ENCODE measurements at places on chromosomes 3 and 15. TPM values are rescaled to one million over a fixed set of nuclear protein-coding genes. Genes with fewer than 3 reads are reported as not detected.

- no peak overlapping the region for H3K27ac ChIP-seq
- no peak for DNase-seq
- no peaks in the 10 kb centered on the region for H3K4me1 ChIP-seq
- H3K36me3 ChIP-seq = no peaks in the 10 kb centered on the region
- H3K4me3 ChIP-seq = no peak overlapping the region
Measured at GRCh38 chr15:58292751-58293175, 139.0 kb upstream of the LIPC start.

The POLQ gene
- 0.68 TPM for total RNA-seq

The AMIGO3 gene
- 3.0 TPM for total RNA-seq

- no peaks in the 10 kb centered on the region for H3K36me3 ChIP-seq
- DNase-seq = no peak
- H3K27me3 ChIP-seq = no peaks in the 10 kb centered on the region
Measured at GRCh38 chr3:192057261-192057660, 596.3 kb downstream of the PYDC2 start.

DNA sequence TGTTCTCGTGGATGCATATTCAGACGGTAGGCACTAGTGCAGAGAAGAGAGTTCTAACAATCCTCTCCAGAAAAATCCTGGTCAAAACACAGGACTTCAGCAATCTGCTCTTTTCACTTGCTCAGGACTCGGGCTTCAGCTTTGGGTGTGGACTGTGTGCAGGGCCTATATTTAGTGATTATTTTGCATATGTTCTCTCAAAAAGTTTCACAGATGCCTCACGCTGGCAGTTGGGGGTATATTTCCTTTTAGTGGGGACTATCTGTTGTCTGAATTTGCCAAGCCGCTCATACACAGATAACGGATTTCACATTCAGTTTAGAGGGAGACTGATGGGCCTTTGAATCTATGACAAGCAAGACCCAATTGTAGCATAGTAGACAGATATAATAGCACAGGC is 54.4 kb upstream of the LRRN1 start:
- no peaks in the 10 kb centered on the region for H3K27me3 ChIP-seq
- no peaks in the 10 kb centered on the region for H3K4me1 ChIP-seq
- no peak overlapping the region for H3K27ac ChIP-seq
- H3K4me3 ChIP-seq = no peak overlapping the region

- peaks cover 18% of the 10 kb centered on the region for H3K4me1 ChIP-seq
- H3K27me3 ChIP-seq = no peaks in the 10 kb centered on the region
- H3K4me3 ChIP-seq = peak overlapping the region; percentile 7
- DNase-seq = no peak
Measured at GRCh38 chr3:16399473-16399872, 114.0 kb downstream of the RFTN1 start.

GRCh38 chr15:67097930-67098740 is 32.7 kb downstream of the SMAD3 start:
- no peaks in the 10 kb centered on the region for H3K27me3 ChIP-seq
- H3K4me1 ChIP-seq = peaks cover 34% of the 10 kb centered on the region
- no peak for DNase-seq
- peak overlapping the region; percentile 37 for H3K27ac ChIP-seq

GRCh38 chr3:128133273-128133883 is 9.8 kb upstream of the RUVBL1 start:
- H3K27me3 ChIP-seq = no peaks in the 10 kb centered on the region
- no peak overlapping the region for H3K27ac ChIP-seq
- H3K4me3 ChIP-seq = no peak overlapping the region
- DNase-seq = no peak
- H3K4me1 ChIP-seq = no peaks in the 10 kb centered on the region

- no peak for DNase-seq
- H3K4me3 ChIP-seq = no peak overlapping the region
- H3K27ac ChIP-seq = no peak overlapping the region
Measured at GRCh38 chr3:14847613-14848541, 29.1 kb downstream of the FGD5 start.

DNA sequence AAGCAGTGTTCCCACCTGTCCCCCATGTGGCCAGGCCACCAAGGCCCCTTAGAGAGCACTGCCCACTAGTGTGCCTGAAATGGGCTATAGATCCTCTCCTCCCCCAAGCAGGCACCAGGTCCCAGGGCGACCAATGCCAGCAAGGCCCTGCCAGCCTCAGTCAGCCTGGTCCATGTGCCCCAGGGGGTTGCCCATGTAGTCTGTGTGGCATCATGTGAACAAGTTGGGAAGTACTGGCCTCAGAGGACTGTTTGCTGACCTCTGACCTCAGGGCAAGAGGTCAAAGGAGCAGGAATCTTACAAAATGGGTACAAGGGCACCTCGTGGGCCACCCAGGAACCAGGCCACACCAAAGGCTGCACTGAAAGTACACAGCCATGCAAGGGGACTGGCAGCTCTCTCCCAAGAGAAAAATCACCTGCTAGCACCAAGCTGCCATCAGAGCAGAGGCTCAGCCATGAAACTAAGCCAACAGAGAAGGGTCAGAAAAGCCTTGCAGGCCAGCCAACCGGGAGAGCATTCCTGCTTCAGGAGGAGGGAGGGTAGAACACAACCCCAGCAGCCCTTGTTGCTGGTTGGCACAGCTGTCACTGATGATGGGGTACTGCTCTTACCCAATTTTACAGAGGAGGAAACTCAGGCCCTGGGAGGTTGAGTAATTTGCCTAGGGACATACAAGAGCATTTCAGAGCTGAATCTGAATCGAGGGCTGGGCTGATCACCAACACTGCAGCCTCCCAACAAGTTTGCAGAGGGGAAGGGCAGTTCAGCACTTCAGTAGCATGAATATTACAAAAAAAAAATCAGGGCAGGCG is 5.2 kb upstream of the FURIN start:
- H3K36me3 ChIP-seq = no peaks in the 10 kb centered on the region
- no peaks in the 10 kb centered on the region for H3K27me3 ChIP-seq
- no peak overlapping the region for H3K4me3 ChIP-seq
- H3K27ac ChIP-seq = no peak overlapping the region
- no peak for DNase-seq

GRCh38 chr3:107676469-107677309 is 153.9 kb downstream of the BBX start:
- H3K27ac ChIP-seq = no peak overlapping the region
- H3K4me3 ChIP-seq = no peak overlapping the region
- no peaks in the 10 kb centered on the region for H3K36me3 ChIP-seq
- H3K4me1 ChIP-seq = peaks cover 17% of the 10 kb centered on the region
- no peaks in the 10 kb centered on the region for H3K27me3 ChIP-seq

DNA sequence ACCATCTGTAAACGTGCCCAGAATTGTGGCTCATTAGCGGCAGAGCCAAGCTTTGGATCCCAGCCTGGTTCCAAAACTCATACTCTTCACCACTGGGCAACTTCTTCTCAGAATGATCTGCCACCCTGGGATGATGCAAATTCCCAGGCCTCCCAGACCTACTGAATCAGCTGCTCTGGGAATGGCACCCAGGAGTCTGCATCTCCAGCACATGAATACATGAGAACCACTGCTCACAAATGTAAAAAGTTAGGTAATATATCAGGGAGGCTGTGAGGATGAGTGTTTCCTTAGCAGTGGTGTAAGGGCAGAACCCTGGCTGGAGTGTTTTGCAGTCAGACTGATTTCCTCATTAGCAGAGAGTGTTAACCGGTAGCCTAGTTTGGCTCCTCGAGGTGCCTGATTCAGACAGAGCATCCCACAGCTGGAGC is 94.2 kb downstream of the LIPC start:
- no peak for DNase-seq
- H3K4me1 ChIP-seq = peaks cover 80% of the 10 kb centered on the region
- H3K36me3 ChIP-seq = no peaks in the 10 kb centered on the region
- no peak overlapping the region for H3K4me3 ChIP-seq
- H3K27me3 ChIP-seq = no peaks in the 10 kb centered on the region

GRCh38 chr3:139264375-139264774 is 79.4 kb upstream of the MRPS22 start:
- no peaks in the 10 kb centered on the region for H3K4me1 ChIP-seq
- no peaks in the 10 kb centered on the region for H3K36me3 ChIP-seq
- no peak overlapping the region for H3K4me3 ChIP-seq

DNA sequence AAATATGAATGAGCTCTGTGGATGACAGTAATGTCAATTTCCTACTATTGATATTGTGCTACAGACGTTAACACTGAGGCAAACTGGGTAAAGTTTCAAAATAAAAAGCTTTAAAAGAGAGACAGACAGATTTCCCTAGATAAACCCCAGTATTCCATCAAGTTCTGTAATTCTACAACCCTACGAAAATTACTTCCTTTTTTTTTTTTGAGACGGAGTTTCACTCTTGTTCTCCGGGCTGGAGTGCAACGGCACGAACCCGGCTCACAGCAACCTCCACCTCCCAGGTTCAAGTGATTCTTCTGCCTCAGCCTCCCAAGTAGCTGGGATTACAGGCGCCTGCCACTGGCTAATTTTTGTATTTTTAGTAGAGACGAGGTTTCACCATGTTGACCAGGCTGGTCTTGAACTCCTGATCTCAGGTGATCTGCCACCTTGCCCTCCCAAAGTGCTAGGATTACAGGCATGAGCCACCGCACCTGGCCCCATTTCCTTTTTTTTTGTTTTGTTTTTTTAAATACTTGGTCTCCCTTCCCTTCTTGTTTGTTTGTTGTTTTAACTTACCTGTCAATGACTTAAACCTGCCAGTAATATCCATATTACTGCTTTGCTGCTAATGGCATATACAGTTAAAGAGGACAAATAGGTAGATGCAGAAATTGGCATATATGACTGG is 57.2 kb downstream of the CBLB start:
- no peaks in the 10 kb centered on the region for H3K27me3 ChIP-seq
- no peak overlapping the region for H3K4me3 ChIP-seq
- H3K4me1 ChIP-seq = peaks cover 29% of the 10 kb centered on the region

GRCh38 chr3:67031986-67032385 is 33.9 kb downstream of the KBTBD8 start:
- DNase-seq = no peak
- no peak overlapping the region for H3K4me3 ChIP-seq
- no peaks in the 10 kb centered on the region for H3K27me3 ChIP-seq
- no peaks in the 10 kb centered on the region for H3K36me3 ChIP-seq
- no peak overlapping the region for H3K27ac ChIP-seq

The RBMS3 gene
- 186 TPM for total RNA-seq

DNA sequence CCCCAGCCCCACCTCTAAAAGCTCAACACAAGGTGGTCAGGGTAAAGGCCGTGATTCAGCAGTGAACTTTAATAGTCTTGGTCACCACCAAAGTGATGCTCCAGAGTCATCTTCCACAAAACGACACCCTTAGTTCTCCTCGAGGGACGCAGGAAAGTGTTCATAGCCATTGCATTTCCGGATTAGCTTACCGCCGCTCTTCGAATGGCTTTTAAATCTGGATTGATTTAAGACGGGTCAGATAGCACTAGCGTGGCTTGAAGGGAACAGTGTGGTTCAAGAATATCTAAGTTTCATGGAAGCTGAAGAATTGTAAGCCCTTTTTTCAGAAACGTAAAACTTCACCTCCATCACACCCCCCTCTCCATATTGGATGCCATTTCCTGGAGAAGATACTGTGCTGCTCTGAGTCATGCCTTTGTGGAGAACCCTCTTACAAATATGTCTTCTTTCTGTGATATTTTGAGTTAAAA is 829 bp downstream of the RNF7 start:
- H3K4me3 ChIP-seq = peak overlapping the region; percentile 82
- no peaks in the 10 kb centered on the region for H3K36me3 ChIP-seq
- H3K27ac ChIP-seq = peak overlapping the region; percentile 94

- DNase-seq = no peak
- H3K27me3 ChIP-seq = no peaks in the 10 kb centered on the region
- no peaks in the 10 kb centered on the region for H3K36me3 ChIP-seq
- H3K27ac ChIP-seq = no peak overlapping the region
Measured at GRCh38 chr3:190485830-190486532, 27.9 kb upstream of the IL1RAP start.

The MST1R gene
- total RNA-seq = 3.7 TPM

GRCh38 chr15:56817321-56818080 is 84.2 kb upstream of the ZNF280D start:
- no peaks in the 10 kb centered on the region for H3K27me3 ChIP-seq
- no peak overlapping the region for H3K4me3 ChIP-seq
- H3K4me1 ChIP-seq = peaks cover 17% of the 10 kb centered on the region
- DNase-seq = no peak

GRCh38 chr3:65971293-65972252 is 67.1 kb downstream of the MAGI1 start:
- H3K27me3 ChIP-seq = no peaks in the 10 kb centered on the region
- H3K27ac ChIP-seq = peak overlapping the region; percentile 24
- peaks cover 12% of the 10 kb centered on the region for H3K4me1 ChIP-seq
- no peak for DNase-seq
- no peak overlapping the region for H3K4me3 ChIP-seq

DNA sequence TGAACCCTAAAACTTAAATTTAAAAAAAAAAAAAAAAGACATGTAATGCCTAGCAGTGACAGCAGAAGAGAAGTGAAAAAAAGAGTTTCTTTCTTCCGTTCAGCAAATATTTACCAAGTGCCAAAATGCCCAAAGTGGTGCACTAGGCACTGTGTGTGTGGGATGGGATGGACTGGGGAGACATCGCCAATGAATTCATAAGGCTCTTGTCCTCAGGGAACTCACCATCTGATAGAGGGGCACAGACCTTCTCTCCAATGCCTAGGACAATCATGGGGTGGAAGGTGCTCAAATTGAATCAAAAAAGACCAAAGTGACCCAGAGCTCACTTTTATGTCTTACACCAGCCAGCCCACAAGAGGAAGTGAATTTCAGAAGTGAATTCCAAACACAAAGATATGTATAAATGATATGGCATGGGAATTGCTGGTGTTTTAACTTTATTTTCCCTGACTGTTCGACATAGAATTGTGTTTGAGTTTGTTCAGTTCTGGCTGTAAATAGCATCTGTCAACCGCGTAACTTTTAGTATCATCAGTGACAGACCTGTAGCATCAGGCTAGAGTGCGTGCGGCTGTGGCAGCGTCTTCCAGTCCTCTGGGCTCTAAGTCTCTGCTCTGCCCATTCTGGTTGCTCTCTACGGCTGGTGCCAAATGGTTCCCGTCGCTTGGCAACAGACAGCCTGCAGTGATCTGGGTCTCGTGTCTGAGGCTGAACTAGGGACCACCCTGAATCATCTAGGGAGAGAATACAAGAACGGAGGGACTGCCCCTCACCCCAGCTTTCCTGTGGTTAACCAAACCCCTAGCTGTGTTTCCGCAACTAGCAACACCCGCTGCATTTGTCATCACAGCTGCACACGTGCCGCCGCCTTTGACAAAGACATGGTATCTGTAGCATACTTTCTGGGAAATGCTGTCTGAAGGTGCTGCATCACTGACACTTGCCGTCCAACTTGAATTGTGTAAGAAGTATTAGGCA is 154.0 kb upstream of the THBS1 start:
- peak overlapping the region; percentile 25 for H3K4me3 ChIP-seq
- H3K36me3 ChIP-seq = no peaks in the 10 kb centered on the region
- no peaks in the 10 kb centered on the region for H3K4me1 ChIP-seq

The IMPG2 gene
- total RNA-seq = 0.81 TPM

The SCAANT1 gene
- not detected for total RNA-seq

Data from thoracic aorta (tissue), 2 donors.